ENCODE measurements at places on chromosomes 4 and X. TPM values are rescaled to one million over a fixed set of nuclear protein-coding genes. Genes with fewer than 3 reads are reported as not detected.

TMEM154 gene
- total RNA-seq: 1.6 TPM

DUSP21 gene
- not detected for total RNA-seq

ARSJ gene
- 0.80 TPM for total RNA-seq

GPR50 gene
- not detected for total RNA-seq

GPM6B gene
- 5.3 TPM for total RNA-seq

BMP3 gene
- total RNA-seq: not detected

MFAP3L gene
- total RNA-seq: 3.1 TPM

NAA15 gene
- 33.0 TPM for total RNA-seq

PPP1R2C gene
- total RNA-seq: not detected

SSX1 gene
- total RNA-seq: not detected

JCHAIN gene
- not detected for total RNA-seq

ZCCHC18 gene
- total RNA-seq: 1.3 TPM

ENPEP gene
- 7.3 TPM for total RNA-seq

ZNF718 gene
- total RNA-seq: 3.8 TPM

ARHGAP36 gene
- total RNA-seq: not detected

F11 gene
- not detected for total RNA-seq

PCGF3 gene
- total RNA-seq: 21.8 TPM

VGLL1 gene
- not detected for total RNA-seq
